ENCODE measurements at places on chromosomes 5 and 9.

- no peak for DNase-seq
Measured at GRCh38 chr5:155753943-155754581, 572.9 kb upstream of the SGCD start.

DNA sequence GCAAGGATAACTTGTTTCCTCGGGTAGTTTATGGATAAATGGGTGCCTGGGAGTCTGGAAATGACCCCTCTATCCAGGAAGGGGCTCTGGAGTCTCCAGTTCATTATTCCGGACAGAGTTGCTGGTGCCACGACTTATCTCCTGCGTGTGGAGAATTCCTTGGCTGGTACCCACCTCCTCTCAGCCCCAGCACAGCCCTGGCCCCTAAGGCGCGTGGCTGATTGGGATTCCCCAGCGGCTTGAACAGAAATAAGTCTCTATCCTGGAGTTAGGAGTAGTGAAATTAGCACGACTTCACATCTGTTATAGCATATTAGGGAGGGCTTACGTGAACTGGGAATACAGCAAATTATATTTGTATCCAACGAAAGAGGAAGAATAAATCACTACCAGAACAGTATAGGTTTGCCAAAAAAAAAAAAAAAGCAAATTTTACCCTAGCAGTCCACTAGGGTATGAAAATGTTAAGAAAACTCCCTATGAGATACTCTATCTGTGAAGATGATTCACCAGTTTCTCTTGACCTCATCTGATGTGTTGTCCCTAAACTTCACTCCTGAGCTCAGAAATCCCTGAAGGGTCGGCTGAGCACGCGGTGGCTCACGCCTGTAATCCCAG is 172.5 kb upstream of the OTULINL start:
- no peak for DNase-seq

GRCh38 chr9:135612981-135613910 is 26.1 kb downstream of the GLT6D1 start:
- no peak for DNase-seq

- no peak for DNase-seq
Measured at GRCh38 chr5:155926766-155927165, 400.2 kb upstream of the SGCD start.

- DNase-seq = no peak
Measured at GRCh38 chr5:128334010-128334716, 203.9 kb downstream of the FBN2 start.

DNA sequence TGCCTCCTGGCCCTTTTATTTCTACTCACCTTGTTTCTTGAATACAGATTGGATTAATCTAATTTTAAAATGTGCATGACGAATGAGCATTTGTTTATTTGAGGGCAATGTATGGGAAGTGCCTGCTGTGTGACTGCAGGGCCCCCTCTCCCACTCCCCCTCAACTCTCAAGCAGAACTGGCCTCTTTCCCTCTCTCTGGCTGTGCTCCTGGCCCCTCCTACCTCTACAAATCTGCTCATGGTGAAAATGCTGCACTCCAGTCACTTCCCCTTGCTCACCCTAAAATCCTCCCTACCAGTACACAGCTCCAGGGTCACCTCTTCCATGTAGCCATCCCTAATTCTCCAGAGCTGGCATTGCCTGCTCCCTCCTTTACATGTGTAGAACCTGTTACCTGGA is 17.2 kb upstream of the NDST1 start:
- no peak for DNase-seq

DNA sequence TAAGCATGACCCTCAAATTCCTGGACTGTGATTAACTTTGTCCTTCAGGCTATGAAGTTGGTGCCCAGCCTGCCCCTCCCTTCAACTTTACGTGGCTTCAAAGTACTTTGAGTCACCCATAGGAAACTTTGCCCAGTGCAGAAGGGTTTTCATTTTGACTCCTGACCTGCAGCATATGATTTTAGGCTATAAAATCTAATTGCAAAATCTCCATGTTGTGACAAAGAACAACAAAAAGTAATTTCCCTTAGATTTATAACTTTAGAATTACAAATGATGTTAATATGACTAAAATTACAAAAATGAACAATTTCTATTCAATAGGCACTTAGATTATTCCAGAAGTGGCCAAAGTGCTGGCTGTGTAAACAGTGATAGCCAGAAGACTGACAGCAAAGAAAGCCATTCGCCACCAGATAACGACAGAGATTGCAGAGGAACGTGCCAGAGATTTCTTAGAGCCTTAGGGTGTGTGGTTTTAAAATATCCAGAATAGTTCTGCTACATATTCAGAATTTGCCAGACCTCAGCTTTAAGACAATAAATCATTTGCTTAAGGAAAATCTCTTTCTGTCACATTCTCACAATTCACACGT is 197.4 kb downstream of the SEMA5A start:
- no peak for DNase-seq

DNA sequence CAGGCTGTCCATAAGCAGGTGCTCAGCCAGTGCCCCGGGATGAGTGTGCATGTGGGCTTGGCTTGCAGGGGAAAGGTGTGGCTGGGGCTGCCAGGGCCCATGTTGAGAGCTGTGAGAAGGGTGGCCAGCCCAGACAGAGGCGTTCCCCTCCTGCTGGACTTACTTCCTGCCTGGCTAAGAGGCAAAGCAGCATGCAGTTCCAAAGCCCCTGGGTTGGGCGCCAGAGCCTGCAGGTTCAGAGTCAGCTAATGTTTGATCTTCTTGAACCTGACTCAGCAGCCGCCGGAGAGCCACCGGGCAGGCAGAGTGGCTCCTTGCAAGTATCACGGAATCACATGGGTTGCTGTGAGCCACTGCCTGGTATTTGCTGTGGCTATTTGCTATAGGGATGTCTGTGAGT is 168.4 kb upstream of the MAP1B start:
- DNase-seq = peak; percentile 51

DNA sequence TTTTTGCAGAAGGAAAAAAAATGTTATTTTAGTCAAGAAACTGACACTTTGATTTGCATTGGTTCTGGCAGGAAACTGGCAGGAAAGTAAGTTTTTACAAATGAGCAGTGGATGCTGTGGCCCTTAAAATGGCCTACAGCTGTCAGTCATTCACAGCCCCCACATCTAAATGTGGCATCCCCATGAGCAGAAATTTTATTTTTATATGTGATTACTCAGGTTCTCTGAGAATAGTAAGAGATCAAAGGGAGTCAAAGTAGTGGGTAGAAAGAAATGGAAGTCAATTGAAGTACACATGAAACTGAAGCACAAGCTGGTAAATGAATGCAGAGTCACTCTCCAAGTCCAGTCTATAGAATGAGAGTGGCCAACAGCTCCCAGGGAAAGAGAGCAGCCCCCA is 80.3 kb downstream of the ENC1 start:
- no peak for DNase-seq

DNA sequence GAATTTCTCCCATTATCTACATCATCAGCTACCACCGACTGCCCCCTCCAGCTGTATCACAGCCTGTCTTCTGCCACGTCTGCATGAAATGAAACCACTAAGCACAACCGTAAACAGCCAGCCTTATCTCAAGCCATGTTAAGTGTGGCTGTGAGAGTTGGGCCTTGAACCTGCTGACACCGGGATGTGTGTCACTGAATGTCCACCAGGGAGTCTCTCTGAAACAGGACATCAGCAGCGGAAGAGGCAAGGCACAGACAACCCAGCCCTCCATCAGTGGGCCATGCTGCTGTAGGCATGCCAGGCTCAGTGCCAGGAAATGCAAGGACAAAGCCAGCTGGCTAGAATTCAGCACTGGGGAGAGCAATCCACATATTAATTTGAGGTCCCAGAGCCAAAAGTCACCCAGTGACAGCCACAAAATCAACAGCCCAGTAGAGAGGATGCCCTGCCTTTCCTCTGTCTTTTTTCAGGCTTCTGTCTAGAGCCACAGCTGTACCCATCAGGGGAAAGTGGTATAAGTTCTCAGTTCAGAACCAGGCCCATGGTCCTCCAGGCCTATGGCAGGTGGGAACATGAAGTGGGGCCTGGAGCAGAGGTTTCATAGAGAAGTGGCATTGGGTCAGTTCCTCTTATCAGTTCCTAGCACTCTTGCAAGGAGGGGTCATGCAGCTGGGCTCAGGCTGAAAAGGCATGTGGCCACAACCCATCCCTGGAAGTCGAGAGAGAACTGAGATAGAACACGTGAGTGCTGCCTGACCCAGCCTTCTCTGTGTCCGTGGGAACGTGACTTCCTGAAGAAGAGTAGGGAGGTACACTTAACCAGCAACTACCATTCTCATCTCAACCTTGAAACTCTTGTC is 199.4 kb downstream of the ESM1 start:
- DNase-seq = peak; percentile 71

DNA sequence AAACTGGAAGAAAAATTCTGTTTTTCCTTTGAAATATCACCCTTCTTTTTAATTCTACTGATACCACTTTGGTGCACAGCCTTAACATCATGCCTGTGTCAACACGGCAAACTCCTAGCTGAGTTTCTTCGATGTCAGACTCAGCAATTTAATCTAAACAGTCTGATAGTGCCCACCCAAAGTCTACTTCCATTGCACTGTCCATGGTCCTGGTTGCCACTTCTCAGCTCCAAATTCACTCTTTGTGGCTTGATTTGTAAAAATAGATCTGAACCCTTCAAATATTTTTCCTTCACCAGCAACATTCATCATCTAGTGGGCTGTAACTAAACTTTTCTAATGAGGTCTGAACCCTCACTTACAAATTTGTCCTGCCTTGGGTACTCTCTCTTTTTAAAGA is 107.8 kb downstream of the NUDT12 start:
- no peak for DNase-seq

- no peak for DNase-seq
Measured at GRCh38 chr5:35811108-35811741, 45.5 kb upstream of the IL7R start.

GRCh38 chr9:13332571-13332970 is 53.1 kb upstream of the MPDZ start:
- no peak for DNase-seq

DNA sequence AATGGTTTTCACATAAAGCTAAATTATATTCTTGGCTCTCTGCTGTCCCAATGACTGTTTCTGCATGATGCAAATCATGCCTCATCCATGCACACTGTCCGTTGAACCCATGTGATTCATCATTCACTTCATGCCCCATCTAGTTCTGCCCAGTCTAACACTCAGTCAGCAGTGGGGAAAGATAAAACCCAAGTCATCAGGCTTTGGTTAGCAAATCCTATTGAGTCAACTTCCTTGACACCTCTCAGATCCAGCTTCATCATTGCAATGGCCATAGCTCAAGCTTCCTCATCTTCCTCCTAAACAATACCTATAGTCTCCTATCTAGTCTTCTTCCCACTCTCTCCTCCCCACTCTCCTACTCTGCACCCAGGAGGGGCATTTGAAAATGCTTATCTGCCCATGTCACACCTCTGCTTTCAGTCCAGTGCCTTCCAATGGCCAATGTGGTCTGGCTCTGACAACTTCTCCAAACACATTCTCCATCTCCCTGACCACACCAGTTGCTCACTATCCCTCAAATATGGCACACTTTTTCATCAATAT is 266.0 kb upstream of the TRIM32 start:
- DNase-seq = no peak

DNA sequence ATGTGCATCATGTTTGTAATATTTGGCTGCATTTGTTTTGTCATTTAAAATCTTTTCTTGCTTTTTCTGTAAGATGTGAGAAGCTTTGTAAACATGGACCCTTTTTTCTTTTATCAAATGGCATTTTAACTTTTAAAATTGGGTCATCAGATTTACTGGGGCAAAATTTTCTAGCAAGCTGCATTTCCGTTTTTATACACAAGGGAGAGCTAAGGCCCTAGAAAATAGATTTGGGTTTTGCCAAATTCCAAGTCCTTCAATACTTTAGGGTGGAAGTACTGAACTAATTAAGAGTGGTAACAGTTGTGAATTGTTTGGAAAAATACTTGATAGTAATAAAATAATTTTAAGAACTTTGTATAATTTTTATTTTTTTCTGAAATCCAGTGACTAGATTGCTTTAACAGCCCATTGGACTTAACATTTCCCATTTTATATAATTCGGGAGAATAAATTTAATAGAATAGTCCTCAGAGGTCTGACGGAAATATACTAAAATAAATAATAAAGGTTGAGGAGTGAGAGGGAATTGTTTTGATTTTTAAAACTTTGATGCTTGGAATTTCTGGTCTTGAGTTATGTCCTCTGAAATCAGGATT is 117.4 kb downstream of the SMARCA2 start:
- DNase-seq = no peak

GRCh38 chr9:81621785-81622259 is 67.5 kb downstream of the TLE1 start:
- DNase-seq = no peak

DNA sequence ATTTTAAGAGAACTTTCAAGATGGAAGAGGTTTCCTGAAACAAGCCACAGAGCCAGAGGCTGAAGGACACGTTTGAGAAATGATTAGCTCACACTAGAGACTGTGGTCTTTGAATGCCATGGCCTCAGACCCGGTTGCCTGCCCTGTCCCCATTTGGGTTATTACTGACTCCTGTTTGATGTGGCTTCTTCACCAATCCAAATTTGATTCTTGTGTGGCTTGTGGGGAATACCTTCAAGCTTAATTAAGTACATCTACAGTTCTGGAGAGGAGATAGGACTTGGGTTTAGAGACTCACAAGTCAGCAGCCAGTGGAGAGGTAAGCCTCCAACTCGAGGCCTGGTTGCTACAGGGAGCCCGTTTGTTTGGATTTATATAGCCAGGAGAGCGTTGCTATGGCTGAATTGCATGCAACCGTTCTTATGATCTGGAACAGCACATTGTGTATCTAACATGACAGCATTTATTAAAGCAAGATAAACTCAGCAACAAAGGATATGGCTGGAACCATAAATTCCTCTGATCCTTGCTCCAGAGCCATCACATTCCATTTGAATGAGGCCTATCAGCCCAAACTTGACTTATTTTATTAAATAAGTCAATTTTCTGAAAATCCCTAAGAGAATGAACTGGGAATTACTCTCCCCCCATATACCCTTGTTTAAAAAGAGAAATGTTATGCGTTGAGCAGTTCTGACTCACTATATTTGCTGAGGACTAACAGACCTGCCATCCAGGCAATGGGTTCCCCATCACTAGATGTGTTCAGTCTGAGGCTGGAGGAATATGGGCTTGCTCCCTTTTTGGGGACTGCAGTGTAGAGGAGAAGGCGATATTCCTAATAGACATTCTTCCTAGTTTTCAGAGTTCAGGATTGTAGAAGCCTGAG is 88.4 kb upstream of the TNFSF8 start:
- no peak for DNase-seq

GRCh38 chr5:31860726-31861433 is 221.9 kb downstream of the PDZD2 start:
- DNase-seq = no peak

Data from lower lobe of right lung (tissue), 2 donors.